ENCODE measurements at places on chromosomes 2 and 18. TPM values are rescaled to one million over a fixed set of nuclear protein-coding genes. Genes with fewer than 3 reads are reported as not detected.

RBM44 gene
- 0.28 TPM for polyA plus RNA-seq

COLEC11 gene
- not detected for polyA plus RNA-seq

UGT1A4 gene
- polyA plus RNA-seq, result not detected

INPP5D gene
- 68.0 TPM for polyA plus RNA-seq

SOX11 gene
- not detected for polyA plus RNA-seq

IGFBP2 gene
- not detected for polyA plus RNA-seq

CENPA gene
- 0.54 TPM for polyA plus RNA-seq

CYS1 gene
- not detected for polyA plus RNA-seq

CCBE1 gene
- polyA plus RNA-seq, result not detected

All from CD4-positive, CD25-positive, alpha-beta regulatory T cell (primary cell).